Stimulated activated CD4-positive, alpha-beta T cell treated with anti-CD3 and anti-CD28 coated beads, Interleukin-4, amount 100 ng/mL, for 1 hour (primary cell): ENCODE measurements at places on chromosomes 1 and 21.

GRCh38 chr1:228399531-228400236 is 7.0 kb downstream of the TRIM11 start:
- DNase-seq, result no peak

GRCh38 chr1:234518876-234519275 is 39.9 kb upstream of the TARBP1 start:
- DNase-seq, result no peak

DNA sequence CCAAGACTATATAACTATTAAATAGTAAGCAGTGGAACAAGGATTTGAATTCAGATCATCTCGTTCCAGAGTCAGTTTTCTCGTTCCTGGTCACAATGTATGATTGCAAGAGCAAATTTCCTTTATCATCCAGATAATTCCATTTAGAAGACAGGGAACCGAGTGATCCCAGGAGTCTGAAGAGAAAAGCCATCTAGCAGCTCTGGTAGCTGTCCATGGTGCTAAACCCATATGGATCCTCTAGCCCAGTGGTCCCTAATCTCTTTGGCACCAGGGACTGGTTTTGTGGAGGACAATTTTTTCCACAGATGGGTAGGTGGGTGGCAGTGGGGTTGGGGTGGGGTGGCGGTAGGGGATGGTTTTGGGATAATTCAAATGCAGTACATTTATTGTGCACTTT is 229.4 kb downstream of the PTPRU start:
- DNase-seq, result no peak

GRCh38 chr1:61936839-61937238 is 194.6 kb downstream of the PATJ start:
- no peak for DNase-seq

DNA sequence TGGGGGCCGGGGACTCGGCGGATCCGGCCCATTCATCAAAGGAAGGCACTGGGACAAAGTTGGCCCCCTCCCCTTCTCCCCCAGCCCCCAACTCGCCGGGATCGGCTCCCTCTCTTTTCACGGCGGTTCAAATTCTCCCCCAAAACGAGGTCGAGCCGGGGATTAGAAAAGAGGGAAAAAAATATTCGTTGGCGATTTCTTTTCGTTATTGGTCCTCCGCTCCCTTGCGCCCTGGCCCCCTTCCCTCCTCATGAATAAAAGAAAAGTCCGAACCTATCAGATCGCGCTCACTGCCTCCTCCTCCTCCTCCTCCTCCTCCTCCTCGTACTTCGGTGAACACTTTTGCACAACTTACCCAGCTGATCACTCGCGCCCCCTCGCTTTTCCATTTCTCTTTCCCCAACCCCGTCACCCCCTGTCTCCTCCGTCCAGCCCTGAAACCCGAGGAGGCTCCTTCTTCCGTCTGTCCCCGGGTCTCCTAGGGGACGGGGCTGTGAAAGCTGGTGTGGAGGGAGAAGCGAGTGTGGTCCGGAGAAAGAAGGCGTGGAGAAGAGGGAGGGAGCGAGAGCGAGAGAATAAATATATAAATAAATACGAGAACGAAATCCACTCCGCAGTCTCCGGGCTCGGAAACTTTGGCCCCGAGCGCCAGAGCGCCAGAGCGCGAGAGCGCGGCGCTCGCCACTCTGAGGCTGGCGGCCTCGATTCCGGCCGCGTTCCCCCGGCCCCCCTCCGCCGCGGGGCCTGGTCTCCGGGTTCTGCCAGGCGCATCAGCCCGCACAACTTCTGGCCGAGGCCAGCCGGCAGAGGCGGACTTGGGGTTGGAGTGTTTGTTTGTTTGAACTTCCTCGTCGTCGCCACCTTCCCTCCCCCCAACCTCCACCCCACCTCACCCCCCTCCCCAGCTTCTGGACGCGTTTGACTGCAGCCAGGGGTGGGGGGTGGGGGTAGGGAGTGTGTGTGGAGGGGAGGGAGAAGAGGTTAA is at the start of gene PAX7:
PAX7 (plus strand) TSS at position 336 of the 985 bp plus-strand sequence. CDS start 758 bp downstream, outside the sequence.
- no peak for DNase-seq

- no peak for DNase-seq
These were observed 24.8 kb downstream of the KDM1A start for GRCh38 chr1:23044035-23044434.

GRCh38 chr21:46355161-46356004 is 31.4 kb downstream of the PCNT start:
- DNase-seq, result no peak

DNA sequence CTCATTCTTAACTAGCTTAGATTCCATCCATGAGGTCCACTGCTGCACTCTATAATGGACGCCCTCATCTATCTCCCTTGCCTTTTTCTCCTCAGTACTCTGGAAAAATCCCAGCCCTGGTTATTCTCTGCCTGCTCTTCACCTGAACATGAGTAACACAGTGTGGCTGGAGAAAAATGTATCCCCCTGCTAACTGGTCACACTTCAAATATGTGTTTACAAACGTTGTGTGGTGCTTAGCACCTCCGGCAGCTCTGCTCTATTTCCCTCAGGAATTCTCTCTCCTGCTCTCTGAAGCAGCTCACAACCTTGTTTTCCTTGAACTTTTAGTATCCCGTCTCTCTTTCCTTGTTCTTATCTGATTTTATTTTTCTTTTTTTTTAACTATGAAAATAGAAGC is 4.1 kb downstream of the SCCPDH start:
- DNase-seq, result no peak

DNA sequence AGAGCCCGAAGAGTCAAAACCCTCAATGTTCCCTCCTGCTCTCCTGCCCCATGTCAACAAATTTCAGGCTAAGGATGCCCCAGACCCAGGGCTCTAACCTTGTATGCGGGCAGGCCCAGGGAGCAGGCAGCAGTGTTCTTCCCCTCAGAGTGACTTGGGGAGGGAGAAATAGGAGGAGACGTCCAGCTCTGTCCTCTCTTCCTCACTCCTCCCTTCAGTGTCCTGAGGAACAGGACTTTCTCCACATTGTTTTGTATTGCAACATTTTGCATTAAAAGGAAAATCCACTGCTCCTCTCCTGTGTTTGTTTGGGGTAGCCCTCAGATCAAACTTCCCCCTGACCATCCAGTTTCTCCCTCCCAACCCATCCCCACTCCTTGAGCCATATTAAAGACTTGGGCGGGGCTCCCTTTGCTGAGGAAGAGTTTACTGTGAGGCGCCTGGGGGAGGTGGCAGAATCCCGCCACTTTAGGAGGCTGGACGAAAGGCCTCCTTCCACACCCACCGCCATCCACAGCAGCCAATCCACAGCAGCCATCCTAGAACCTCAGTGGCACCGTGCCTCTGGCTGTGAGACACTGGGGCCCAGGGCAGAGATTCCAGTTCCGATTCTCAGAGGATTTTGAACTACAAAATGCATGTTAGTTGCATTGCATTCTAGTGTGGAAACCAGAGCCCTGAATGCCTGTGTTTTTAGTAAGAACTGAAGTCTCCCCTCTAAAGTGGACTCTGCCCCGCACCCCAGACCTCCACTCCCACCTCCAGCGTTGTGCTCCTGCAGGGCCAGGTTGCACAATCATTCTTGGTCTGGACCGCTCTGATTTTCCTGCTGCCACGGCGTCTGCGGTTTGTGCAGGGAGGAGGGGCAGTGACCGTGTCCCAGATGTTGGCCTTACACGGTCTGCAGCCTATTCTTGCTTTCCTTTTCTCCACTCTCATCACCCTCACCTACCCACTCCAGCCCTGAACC is 3.0 kb downstream of the OLFML3 start:
- no peak for DNase-seq

DNA sequence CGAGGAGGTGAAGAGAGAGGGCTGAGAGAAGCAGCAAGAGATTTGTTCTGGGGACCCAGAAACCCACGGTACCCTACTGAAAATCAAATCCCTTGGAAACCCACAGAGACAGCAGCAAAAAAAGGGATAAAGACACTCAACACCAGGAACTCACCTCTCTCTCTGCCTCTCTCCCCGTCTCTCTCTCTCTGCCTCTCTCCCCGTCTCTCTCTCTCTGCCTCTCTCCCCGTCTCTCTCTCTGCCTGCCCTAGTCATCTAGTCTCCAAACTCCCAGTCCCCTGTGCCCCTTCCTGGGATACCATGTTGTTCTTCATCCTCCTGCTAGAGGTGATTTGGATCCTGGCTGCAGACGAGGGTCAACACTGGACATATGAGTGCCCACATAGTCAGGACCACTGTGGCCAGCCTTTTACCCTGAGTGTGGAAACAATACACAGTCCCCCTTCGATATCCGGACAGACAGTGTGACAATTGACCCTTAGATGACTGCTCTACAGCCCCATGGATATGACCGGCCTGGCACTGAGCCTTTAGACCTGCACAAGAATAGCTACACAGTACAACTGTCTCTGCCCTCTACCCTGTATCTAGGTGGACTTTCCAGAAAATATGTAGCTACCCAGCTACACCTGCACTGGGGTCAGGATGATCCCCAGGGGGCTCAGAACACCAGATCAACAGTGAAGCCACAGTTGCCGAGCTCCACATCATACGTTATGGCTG is 9.8 kb upstream of the ALDH9A1 start:
- DNase-seq, result no peak

- DNase-seq, result no peak
These were observed 27.2 kb upstream of the CLIC4 start for GRCh38 chr1:24717887-24718650.

GRCh38 chr21:37450445-37450941 is 83.9 kb downstream of the DYRK1A start:
- DNase-seq, result no peak

DNA sequence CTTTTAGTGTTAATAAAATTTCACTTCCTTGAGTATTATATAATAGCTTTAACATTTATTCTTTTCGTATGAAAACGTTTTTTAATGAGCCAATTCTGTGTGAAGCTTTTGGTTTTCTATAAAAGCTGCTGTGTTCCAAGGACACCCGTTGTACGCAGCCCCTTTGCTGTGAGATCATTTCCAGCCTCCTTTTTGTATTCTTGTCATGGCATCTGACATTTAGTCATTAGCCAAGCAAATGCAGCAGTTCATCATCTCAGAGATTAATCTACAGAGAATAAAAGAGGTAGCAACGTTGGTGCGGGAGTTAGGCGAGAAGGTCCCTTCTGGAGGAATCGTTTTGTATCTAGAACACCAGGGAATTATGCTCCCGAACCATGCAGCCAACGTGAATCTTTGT is 1.3 kb upstream of the UMODL1 start:
- no peak for DNase-seq

DNA sequence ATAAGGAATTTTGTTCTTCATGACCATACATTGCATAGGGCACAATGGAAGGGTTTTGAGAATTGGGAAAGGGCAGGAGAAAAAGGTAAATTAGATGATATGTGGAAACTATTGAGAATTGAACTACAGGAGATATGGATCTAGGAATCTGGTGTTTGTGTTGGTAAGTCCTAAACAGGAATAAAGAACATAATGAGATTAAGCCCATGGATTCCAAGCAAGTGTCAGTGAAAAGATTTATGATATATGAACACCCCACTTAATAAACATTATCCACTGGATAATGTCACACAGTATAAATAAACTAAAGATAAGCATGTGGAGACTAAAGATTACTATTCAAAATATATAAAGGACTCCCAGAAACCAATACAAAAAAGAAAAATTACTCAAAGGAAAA is 98.2 kb downstream of the TNFSF18 start:
- DNase-seq, result no peak

GRCh38 chr1:93614986-93615581 is 66.6 kb downstream of the BCAR3 start:
- DNase-seq, result peak; percentile 45

DNA sequence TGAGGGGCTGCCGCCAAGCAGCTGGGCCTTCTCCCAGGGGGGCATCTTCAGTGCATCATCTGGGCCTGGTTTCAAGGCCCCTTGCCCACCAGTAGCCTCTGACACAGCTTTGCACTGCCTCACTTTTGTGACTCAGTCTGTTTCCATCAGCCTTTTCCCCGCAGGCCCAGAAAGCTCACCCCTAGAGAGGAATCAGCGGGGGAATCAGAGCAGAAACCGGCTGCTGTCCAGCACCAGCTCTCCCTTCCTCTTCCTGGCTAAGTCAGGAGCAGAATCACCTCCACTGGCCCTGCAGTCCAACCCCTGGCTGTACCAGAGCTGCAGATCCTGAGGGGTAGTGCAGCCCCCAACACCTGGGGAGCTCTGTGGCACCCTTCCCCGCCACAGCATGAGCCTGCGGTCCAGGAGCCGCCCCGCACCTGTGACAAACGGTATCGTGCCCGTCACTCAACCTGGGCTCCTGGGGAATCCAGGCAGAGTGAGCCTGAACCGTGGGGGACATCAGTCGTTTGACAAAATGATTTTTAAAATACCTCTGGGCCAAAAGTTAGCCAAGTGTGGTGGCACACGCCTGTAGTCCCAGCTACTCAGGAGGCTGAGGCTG is 83.3 kb upstream of the TMEM51 start:
- no peak for DNase-seq

- DNase-seq, result no peak
These were observed 167.1 kb upstream of the JUN start for GRCh38 chr1:58950897-58951296.

DNA sequence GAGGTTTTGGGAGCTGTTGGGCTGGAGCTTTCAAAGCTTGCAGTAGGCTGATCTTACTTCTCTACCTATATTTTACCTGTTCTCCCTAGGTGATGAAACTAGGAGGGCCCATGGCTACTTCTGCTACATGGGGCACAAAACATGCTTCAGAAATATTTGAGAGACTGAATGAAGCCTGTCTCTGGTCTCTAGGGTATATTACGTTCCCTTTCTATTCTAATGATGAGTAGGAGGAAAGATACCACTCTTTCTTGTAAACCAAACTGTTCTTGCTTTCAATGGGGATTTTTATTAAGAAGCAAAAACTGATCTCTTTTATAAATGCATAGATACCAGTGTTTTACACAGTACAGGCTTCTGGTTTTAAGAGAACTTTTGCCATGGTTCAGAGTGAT is 103.1 kb downstream of the GALNT2 start:
- DNase-seq, result no peak

GRCh38 chr1:100795646-100795985 is 76.1 kb downstream of the VCAM1 start:
- DNase-seq, result no peak

GRCh38 chr1:19606817-19607642 is 37.1 kb upstream of the NBL1 start:
- DNase-seq, result no peak

DNA sequence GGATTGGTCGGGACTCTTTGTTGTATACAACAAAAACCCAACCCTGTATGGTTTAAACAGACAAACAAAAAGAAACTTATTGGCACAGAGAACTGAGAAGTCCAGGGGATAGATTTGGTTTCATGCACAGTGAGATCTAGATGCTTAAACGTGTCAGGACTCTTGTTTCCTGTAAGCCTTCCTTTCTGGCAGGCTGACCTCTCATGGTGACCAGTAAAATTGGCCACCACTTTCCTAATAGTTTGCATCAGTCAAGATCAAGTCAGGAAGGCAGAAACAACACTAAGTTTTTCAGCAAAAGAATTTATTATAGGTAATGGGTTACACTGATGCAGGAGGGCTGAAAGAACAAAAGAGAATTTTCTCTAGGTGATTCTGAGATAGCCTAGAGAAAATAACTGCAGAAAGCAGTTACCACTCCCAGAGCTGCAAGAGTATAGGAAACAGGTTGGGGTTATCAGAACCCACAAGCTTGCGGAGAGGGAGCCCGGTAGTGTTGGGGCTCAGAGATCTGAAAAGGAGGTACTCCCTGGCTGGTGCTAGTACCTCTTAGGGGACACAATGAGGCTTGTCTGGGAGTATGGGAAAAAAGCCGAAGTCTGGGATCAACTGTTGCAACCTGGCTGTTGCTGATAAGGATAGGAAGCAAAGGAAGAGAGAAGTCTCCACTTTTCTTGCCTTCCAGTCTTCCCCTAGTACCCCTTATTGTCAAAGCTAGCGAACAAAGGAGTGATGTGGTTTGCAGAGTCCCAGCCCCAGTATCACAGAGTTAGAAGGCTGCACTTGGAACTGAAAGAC is 21.4 kb downstream of the CITED4 start:
- no peak for DNase-seq
